ENCODE measurements at places on chromosomes 7 and 10.

GRCh38 chr7:81414411-81414810, 355.4 kb downstream of the HGF start:
- no peaks in the 10 kb centered on the region for H3K4me1 ChIP-seq
- H3K27me3 ChIP-seq = no peaks in the 10 kb centered on the region
- no peak for DNase-seq
- H3K4me3 ChIP-seq = no peak overlapping the region
- H3K36me3 ChIP-seq = no peaks in the 10 kb centered on the region

DNA sequence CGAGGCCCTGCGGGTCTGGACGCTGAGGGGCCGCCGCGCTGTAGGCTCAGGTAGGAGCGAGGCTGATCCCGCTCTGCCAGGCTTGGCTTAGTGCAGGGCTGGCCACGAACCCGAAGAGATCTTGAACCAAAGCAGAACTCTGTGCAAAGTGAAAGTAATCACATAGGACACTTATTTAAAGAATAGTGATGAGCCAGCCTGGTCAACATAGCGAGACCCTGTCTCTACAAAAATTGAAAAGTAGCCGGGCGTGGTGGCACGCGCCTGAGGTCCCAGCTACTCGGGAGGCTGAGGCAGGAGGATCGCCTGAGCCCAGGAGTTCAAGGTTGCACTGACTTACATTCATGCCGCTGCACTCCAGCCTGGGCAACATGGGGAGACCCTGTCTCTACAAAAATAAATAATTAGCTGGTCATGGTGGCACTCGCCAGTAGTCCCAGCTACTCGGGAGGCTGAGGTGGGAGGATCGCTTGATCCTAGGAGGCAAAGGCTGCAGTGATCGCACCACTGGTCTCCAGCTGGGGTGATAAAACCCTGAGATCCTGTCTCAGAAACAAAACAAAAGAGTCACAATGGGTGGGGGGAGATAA, 541 bp downstream of the ZSCAN25 start:
- H3K27ac ChIP-seq = peak overlapping the region; percentile 77
- H3K36me3 ChIP-seq = peaks cover 38% of the 10 kb centered on the region
- peaks cover 16% of the 10 kb centered on the region for H3K4me1 ChIP-seq
- no peaks in the 10 kb centered on the region for H3K27me3 ChIP-seq
- peak overlapping the region; percentile 93 for H3K4me3 ChIP-seq

GRCh38 chr7:134897936-134898335, 88.4 kb upstream of the AGBL3 start:
- H3K27me3 ChIP-seq = no peaks in the 10 kb centered on the region
- DNase-seq = no peak
- H3K27ac ChIP-seq = peak overlapping the region; percentile 67
- no peaks in the 10 kb centered on the region for H3K4me1 ChIP-seq

DNA sequence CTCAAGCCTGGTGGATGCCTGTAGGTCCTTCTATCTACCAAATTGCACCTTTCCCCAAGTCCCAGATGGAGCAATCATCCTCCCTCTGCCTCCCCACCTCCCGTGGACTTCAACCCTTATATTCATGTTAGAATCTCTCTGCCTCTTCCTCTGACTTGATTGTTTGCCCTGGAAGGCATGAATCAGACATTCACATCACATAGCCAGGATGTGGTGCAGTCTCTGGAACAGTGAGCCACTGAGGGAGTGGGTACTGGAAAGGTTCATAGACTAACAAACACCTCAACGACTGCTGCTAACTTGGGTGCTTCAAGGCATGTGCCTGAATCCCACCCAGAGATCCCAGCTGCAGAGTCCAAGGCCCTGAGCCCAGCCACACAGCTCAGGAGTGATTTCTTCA, 494.0 kb downstream of the TNS3 start:
- H3K36me3 ChIP-seq = no peaks in the 10 kb centered on the region
- DNase-seq = no peak
- no peak overlapping the region for H3K27ac ChIP-seq
- H3K4me1 ChIP-seq = peaks cover 10% of the 10 kb centered on the region
- H3K27me3 ChIP-seq = no peaks in the 10 kb centered on the region

DNA sequence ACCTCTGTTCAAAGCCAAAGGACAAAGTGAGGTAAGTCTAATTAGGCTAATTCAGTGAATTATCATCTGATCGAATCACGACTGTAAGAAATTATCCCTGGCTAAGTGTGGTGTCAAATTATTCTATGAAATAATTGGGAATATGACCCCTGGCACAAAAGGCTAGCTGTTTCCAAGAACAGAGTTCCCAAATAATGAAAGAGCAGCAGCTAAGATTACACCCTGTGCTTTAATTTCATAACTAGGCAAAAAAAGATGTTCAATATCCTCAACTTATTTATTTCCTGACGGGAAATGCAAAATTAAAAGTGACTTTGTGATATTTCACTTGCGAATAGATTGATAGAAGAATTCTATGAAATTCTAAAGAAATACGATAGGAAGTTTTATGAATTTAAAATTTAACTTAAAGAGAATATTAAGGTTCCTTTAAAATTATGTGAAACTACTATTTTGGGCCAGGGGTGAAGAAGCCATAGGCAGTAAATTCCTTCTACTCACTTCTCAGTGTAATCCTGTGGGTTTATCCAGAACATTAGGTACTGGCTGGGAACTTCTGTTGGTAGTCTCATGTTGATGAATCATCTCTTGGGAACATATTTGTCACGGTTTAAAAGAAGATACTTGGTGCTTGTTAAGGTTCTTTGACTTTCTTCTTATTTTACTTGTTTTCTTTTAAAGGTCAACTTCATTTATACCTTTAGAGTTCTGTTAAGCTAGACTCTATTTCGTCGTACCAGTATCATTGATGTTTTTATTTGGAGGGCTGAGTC, 148.5 kb downstream of the POLR1F start:
- peak overlapping the region; percentile 41 for H3K27ac ChIP-seq
- DNase-seq = no peak
- no peaks in the 10 kb centered on the region for H3K36me3 ChIP-seq
- no peak overlapping the region for H3K4me3 ChIP-seq
- no peaks in the 10 kb centered on the region for H3K4me1 ChIP-seq

DNA sequence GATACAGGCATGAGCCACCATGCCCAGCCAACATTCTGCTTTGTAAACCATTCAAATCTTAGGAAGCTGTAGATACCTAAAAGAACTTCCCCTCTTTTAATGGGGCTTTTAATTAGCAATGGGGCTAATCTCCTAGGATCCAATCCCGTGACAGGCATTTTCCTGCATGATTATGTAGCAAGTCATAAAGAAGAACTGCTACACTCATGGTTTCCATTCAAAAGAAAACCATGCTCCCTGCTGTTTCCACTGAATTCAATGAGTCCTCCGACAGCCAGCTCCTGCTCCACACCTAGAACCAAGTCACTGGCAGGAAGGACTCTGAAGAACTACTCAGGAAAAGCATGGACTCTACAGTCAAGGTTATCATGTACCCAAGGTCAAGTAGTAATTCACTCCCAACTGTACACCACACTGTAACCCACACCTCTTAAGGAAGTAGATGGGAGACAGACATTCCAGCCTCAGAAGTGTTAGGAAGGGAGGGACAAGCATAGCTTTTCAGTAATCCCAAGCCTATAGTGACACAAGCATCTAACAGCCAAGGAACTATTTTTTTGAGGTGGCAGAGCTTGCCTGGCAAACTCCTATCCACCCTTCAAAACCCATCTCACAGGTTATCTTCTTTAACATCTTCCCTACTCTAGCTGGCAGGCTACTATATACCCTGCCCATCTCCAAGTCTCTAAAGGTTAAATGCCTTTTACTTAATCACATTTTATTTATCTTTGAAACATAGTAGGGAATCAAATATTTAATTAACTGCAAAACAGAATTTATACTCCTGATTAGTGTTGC, 47.5 kb downstream of the CTBP2 start:
- H3K27me3 ChIP-seq = no peaks in the 10 kb centered on the region
- H3K4me3 ChIP-seq = no peak overlapping the region
- H3K27ac ChIP-seq = no peak overlapping the region
- peaks cover 46% of the 10 kb centered on the region for H3K4me1 ChIP-seq
- DNase-seq = no peak

DNA sequence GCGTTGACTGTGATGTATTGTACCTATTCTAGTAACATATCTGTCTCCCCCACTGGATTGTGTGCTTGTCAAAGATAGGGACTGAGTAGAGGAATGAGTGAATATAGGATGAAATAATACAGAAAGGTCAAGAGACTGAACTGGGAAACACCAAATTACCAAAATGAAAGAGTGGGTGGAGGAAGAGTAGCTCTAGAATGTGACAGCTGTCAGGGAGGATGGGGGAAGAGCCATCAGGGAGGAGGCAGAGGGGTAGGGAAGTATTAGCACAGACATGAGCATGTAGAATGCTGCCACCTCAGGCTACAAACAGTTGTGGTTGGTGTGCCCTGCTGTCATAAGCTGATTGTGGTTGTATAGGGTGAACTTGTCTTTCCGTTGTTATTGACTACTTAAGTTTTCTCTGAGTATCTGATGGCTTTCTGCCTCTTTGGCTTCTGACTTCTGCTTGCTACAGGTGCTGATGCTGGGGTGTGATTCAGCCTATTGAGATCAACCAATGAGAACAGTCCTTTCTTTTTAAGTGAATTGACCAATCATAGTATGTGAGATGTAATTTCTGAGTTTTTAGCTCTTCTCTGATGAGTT, 5.6 kb downstream of the CCSER2 start:
- H3K27ac ChIP-seq = no peak overlapping the region
- H3K36me3 ChIP-seq = no peaks in the 10 kb centered on the region
- H3K4me1 ChIP-seq = no peaks in the 10 kb centered on the region

DNA sequence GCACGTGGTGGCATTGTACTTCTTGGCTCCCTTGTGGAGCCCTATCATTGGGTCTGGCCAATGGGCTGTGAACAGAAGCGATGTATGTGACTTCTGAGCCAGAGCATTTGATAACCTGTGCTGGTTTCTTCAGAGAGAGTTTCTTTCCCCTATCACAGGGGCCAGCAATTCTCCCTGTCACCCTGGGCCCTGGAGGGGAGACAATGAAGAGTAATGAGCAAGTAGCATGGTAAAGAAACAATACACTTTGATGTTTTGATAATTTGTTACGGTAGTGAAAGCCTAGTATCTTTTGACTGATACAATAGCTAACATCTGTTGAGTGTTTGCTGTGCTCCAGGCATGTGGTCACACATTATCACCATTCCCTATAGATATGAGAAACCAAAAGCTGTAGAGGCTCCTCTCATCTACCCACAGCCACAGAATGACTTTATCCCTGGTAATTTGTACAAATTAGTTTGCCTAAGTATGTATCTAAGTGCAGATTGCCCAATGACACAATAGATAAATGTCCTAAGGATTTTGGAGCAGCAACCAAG, 113.4 kb upstream of the SVIL start:
- H3K4me1 ChIP-seq = peaks cover 19% of the 10 kb centered on the region
- no peak overlapping the region for H3K4me3 ChIP-seq
- H3K36me3 ChIP-seq = no peaks in the 10 kb centered on the region
- no peak for DNase-seq
- no peak overlapping the region for H3K27ac ChIP-seq

- no peak overlapping the region for H3K27ac ChIP-seq
- no peaks in the 10 kb centered on the region for H3K27me3 ChIP-seq
- no peak for DNase-seq
- no peak overlapping the region for H3K4me3 ChIP-seq
- no peaks in the 10 kb centered on the region for H3K36me3 ChIP-seq
Measured at GRCh38 chr7:63105978-63106377, 892.7 kb upstream of the ZNF722 start.

DNA sequence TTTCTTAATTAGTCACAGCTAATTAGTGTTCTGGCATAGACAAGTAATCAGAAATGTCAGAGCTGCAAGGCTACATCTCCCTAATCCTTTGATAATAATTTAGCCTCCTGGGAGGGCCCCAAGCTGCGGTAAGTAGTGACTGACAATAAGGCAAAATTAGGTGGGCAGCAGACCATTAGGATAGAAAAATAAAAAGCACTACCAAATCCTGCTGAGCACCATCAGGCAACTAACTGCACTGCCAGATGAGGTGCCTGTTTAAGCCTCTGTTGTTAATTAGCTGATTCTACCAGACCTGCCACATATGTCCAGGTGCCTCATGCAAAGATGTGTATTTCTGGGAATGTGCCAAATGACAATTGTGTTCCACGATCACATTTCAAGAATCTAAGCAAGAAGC, 32.5 kb upstream of the FEZF1 start:
- no peak overlapping the region for H3K27ac ChIP-seq
- no peaks in the 10 kb centered on the region for H3K4me1 ChIP-seq
- H3K4me3 ChIP-seq = no peak overlapping the region
- no peaks in the 10 kb centered on the region for H3K36me3 ChIP-seq
- DNase-seq = no peak

DNA sequence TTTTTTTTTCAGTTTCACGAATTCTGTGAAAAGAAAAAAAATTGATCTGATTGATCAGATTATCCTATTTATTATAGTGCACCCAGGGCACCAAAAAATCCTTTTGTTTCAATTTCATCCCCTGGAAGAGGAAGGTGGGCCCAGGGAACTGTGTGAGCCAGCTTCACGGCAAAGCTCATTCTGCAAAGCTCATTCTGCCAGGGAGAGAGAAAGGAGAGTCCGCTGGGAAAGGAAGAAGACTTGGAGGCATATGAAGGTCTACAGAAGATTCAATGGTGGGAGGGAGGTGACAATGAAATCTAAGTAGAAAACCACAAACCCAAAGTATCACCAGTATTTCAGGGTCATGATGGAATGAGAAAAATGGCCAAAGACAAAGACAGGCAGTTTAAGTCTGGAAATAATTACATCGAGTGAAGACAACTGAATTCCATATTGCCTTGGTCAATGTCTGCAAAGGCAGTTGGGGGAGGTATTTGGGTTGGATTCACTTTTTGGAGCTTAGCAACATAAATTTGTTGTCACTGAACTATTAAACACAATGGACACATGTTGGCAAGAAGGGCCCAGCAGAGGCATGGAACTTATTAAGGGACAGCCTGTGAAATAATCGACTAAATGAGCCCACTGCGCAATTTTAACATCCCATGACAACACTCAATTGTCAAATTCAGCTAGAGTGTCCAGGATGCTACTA, 587.8 kb upstream of the MKI67 start:
- no peaks in the 10 kb centered on the region for H3K36me3 ChIP-seq
- H3K4me3 ChIP-seq = no peak overlapping the region
- no peak for DNase-seq
- no peaks in the 10 kb centered on the region for H3K27me3 ChIP-seq

GRCh38 chr7:125651823-125652528, 722.4 kb upstream of the POT1 start:
- no peak for DNase-seq
- no peak overlapping the region for H3K27ac ChIP-seq
- H3K27me3 ChIP-seq = no peaks in the 10 kb centered on the region
- no peak overlapping the region for H3K4me3 ChIP-seq
- H3K4me1 ChIP-seq = no peaks in the 10 kb centered on the region

DNA sequence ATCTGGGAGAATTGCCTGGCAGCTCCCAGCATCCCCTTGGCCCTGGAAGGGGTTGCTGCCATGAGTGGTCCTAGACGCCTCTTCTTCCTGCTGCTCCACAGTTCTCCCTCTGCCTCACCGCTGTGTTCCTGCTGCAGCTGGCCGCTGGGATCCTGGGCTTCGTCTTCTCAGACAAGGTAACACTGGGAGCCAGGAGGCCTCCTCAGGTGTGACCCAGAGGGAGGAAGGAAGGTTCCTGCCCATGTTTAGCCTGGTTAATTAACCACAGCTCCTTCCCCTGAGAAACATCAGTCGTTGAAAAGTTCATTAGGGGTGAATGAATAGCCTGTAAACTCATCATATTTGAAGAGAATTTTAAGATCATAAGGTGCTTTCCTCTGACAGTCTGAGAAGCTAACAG, 18.2 kb downstream of the TSPAN33 start:
- DNase-seq = no peak
- no peaks in the 10 kb centered on the region for H3K4me1 ChIP-seq
- H3K36me3 ChIP-seq = no peaks in the 10 kb centered on the region
- H3K27ac ChIP-seq = no peak overlapping the region
- H3K27me3 ChIP-seq = no peaks in the 10 kb centered on the region
